CD4-positive, alpha-beta T cell treated with Interleukin-10 for 1 hour (primary cell): ENCODE measurements at places on chromosomes 7 and 10.

DNA sequence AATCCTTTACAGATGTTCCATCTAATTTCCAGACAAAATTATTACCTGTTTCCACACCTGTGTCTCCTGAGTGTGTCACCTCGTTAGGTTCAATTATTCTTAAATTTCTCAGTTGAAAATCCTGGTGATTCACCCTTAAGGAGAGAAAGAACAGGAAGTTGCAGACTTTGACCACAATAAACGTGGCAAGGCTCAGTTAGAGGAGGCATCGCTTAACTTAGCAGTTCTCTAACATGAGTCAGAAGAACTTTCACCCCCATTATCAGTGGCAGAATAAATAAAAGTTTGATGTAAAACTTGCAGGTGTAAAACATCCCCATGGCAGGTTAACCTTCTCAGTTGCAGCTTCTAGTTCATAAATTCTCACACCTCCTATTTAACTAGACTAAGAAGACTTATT lies 8.3 kb downstream of the XPNPEP1 start:
- DNase-seq = peak; percentile 67

DNA sequence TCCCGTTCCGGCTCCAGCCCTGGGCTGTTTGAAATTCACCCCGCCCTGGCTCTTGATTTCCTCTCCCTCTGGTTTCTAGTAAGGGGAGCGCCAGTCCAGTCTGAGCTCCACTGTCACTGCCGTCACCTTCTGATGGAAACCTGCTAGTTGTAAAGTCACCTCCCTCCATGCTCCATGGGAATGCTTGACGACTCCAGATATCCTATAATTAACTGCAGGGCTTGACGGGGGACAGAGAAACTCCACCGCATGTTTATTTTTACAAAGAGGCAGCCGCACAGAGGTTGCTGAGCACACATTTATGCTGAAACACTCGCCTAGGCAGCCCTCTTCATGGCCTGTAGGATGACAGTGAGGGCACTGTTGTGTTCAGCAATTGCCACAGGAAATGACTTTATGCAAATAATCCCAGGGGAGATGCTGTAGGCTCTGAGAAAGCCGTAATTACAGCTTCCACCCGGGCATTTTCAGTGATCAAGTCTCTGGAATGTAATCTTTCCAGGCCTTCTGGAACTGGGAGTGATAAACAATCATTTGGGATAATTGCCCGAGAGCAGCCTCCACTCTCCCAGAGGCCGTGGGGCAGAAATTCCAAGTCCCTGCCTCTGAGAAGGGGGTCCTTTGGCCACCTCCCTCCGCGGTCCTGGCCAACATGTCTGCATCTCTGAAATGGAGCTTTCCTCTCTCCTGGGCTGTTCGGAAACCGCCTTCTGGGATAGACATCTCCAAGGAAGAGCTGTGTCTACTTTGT lies 300.5 kb downstream of the KLF6 start:
- no peak for DNase-seq

DNA sequence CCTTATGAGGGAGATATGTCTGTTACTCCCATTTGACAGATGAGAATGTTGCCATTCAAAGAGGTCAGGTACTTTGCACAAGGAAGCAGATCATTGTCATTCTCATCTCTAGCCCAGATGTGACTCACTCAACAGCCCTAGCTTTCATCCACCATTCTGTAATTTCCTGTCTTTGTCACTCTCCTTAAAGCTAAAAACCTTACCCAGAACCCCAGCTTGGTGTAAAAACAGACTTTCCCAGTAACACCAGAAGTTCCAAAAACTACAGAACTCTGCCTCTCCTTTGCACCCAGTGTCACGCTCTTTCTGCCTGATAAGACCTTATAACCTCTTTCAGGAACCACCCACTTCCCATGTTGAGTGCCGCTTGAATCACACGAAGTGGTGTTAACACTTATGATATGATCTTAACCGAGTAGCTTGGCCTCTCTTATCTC lies 89.1 kb upstream of the SP4 start:
- peak; percentile 56 for DNase-seq

GRCh38 chr10:132030898-132031463 lies 34.8 kb upstream of the JAKMIP3 start:
- no peak for DNase-seq

GRCh38 chr10:48736596-48736995 lies 51.9 kb downstream of the WDFY4 start:
- DNase-seq = no peak

GRCh38 chr10:130424418-130424817 lies 288.2 kb downstream of the GLRX3 start:
- DNase-seq = no peak

DNA sequence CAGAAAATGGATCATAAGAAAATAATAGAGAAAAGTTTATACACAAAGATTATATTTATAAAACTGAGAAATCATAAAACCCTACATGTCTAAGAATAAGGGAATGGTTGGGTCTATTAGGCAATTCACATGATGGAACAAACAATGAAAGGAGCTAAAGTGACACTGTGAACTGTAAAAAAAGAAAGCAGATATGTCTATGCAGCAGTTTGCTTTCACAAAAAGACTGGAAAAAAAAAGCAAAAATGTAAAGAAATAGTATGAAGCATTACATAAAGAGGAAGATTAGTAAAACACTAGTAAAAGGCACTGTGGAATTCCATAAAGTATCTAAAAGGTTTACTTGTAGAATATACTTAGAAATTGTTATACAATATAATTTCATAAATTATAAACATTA lies 95.9 kb downstream of the HBP1 start:
- no peak for DNase-seq

DNA sequence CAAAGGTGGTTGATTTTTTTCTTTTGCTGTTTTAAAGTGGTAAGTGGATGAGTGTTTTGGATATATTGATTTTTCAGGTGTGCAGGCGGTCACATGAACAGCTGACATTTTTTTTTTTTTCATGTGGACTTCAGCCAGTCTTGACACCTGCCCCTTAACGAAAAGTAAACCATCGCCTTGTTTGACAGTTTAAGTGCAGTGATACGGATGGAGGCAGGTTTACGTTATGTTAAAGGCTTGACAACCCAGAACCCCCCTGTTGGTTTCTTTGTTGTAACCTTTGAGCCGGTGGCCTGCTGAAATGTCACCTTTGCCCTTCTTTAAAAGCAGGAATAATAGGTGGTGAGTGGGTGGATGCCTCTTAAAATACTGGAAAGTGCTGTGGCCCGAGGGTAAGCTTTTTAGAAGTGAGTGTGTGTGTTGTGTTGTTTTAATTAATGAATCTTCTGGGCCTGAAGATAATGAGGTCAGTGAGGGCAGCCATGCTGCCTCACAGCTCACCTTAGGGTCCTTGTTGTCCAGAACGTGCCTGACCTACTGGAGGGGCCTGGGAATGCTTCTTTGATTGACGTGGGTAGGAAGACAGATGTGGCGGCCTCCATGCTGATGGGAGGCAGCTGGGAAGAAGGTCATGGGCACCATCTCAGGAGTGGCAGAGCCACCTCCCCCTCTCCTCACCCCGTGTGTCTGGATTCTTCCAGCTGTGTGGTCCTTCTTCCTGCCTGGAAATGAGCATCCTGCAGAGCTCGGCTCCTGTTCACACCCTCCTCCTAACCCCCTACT lies 69.8 kb downstream of the TCF7L2 start:
- no peak for DNase-seq

DNA sequence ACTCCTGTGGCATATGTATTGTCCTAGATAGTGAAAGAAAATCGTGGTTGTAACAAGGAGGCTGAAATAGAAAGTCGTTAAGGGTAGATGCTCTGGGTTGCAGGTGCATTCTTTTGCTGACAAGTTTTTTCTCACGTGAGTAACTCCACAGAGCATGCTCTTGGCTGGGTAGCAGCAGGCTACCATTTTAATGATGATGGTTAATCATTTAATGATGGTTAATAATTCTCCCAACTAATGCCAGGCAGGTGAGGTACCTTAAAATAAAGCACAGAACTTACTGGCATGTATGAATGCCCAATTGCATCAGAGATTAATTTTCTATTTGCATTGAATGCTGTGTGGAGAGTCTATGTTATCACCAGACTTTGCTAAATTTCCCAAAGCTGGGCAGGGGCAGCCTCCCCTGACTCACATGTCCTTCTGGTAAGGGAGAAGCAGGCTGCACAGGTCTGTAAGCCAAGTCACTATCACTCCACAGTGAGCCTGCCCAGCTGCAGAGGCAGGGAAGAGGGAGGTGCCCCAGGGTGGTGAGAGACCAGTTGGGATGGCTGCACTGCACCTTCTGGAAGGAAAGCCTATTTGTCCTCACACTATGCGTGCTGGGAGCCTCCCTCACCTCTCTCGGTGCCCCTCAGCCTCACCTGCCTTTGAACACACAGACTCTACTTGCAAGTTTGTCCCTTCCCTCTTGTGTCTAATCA lies 287.0 kb upstream of the IGFBP3 start:
- DNase-seq = no peak

DNA sequence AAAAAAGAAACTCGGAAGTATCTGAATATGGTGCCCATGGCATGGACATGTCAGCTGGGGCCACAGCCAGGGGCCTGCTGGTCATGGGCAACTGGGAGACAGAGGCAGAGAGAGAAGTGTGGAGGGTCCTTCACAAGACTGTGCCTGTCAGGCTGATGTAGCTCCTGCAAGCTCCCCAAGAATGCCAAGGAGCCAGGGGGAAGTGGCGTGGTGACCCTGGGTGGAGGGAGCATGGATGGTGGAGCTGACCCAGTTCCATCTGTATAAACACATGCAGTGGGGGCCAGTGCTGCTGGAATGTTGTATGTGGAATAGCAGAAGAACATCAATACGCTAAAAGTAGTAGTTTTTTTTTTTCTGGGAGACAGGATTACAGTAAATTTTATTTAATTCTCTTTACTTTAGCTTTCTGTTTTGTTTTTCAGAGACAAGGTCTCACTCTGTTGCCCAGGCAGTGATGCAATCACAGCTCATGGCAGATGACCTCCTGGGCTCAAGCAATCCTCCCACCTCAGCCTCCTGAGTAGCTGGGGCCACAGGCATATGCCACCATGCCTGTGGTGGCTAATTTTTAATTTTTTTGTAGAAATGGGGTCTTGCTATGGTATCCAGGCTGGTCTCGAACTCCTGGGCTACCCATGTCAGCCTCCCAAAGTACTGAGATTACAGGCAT lies 10.5 kb upstream of the ZMIZ2 start:
- no peak for DNase-seq

- no peak for DNase-seq
These were observed 177.1 kb upstream of the TRIM24 start for GRCh38 chr7:138282997-138283396.

GRCh38 chr7:132255898-132256297 lies 320.4 kb downstream of the PLXNA4 start:
- no peak for DNase-seq

GRCh38 chr7:135328526-135328925 lies 94.9 kb downstream of the STRA8 start:
- DNase-seq = no peak

DNA sequence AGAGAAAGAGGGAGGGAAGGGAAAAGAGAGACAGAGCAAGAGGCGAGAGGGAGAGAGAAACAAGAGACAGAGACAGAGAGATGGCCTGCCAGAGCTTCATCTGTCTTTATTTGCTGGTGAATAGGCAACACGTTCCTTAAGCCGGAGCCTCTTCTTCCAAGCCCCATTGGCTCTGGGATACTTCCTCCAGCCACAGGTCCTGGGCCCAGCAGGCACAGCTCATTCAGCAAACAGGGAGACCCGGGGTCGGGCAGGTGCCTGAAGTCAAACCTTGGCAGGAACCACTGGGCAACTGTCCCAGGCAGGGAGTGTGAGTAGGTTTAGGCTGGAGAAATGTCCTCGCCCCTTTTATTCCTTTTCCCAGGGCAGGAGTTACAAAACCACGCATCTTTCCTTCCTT lies 68.2 kb downstream of the MYL10 start:
- DNase-seq = no peak

DNA sequence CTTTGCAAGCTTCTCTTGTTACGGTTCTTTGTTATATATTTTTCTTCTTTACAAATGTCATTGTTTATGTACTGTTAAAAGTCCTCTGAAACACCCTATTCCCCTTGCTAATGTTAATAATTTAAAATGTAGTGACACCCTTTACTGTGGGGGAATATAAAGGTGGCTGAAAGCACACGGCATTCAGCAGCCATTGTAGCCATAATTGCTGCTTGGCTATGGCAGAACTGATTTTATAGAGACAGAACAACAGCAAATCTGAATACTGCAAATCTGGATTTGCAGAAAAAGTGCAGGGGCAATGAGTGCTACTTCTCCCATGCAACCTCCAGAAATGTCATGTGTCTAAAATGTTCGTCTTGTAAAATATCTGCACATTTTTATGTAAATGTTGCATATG lies 3.7 kb upstream of the WASL start:
- no peak for DNase-seq

GRCh38 chr7:41700044-41700471 lies 2.8 kb downstream of the INHBA start:
- DNase-seq = no peak

- no peak for DNase-seq
These were observed 29.4 kb downstream of the CDK14 start for GRCh38 chr7:90625562-90625961.

GRCh38 chr7:54426406-54426805 lies 115.8 kb upstream of the VSTM2A start:
- no peak for DNase-seq

DNA sequence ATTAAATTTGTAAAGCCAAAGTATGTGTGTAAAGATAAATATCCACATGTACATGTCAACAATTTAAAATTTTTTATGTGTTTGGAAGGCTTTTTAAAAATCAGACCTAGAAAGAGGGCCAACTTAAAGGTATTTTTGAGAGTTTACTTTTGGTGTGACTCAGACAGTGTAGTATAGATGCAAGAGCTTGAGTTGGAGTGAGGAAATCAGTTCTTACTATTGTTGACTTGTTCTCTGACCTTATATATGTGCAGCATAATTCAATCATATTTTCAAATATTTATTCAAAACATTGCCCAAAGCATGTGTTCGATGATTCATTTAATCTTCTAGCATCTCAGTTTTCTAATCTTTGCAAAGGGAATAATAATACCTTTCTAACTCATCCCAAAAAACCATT lies 243.7 kb upstream of the PRKCQ start:
- no peak for DNase-seq

DNA sequence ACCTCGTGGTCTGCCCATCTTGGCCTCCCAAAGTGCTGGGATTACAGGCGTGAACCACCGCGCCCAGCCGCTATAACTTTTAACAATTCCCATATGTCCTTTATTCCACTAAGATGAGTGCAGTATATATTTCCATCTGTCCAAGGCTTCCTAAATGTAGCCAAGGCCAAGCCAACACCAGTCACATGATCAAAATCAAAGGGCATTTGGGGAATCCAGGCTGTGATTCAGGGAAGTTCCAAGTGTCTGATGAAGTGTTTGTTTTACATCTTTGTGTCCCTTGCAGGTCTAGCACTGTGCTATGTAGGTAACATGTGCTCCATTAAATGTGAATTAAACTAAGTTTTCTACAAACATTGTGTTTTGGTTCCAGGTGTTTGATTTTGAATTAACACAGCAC lies 20.8 kb downstream of the AKR1E2 start:
- DNase-seq = no peak
